ENCODE measurements at places on chromosomes 5 and 9.

GRCh38 chr9:137721899-137722298 lies 103.1 kb downstream of the EHMT1 start:
- DNase-seq = no peak
- H3K27me3 ChIP-seq = no peaks in the 10 kb centered on the region
- peaks cover 26% of the 10 kb centered on the region for H3K36me3 ChIP-seq
- no peak overlapping the region for H3K4me3 ChIP-seq
- no peak overlapping the region for H3K27ac ChIP-seq

- no peaks in the 10 kb centered on the region for H3K27me3 ChIP-seq
- DNase-seq = no peak
- no peak overlapping the region for H3K4me3 ChIP-seq
Measured at GRCh38 chr5:124810396-124811006, 64.1 kb upstream of the ZNF608 start.

GRCh38 chr5:152271420-152271819 lies 133.7 kb downstream of the NMUR2 start:
- H3K36me3 ChIP-seq = no peaks in the 10 kb centered on the region
- no peaks in the 10 kb centered on the region for H3K27me3 ChIP-seq
- no peak for DNase-seq
- H3K4me3 ChIP-seq = no peak overlapping the region
- no peaks in the 10 kb centered on the region for H3K4me1 ChIP-seq
- H3K27ac ChIP-seq = no peak overlapping the region

DNA sequence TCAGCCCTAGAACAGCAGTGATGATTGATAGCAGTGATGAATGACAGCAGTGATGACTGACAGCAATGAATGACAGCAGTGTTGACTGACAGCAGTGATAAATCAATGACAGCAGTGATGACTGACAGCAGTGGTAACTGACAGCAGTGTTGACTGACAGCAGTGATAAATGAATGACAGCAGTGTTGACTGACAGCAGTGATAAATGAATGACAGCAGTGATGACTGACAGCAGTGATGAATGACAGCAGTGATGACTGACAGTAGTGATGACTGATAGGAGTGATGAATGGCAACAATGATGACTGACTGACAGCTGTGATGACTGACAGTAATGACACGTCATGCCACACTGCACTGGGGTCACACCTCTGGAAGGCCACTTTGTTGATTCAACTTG lies 106.8 kb downstream of the ENTREP1 start:
- no peaks in the 10 kb centered on the region for H3K4me1 ChIP-seq
- no peaks in the 10 kb centered on the region for H3K36me3 ChIP-seq
- no peak overlapping the region for H3K4me3 ChIP-seq
- H3K27me3 ChIP-seq = no peaks in the 10 kb centered on the region

GRCh38 chr5:168227973-168228615 lies 63.4 kb upstream of the WWC1 start:
- H3K4me3 ChIP-seq = no peak overlapping the region
- no peaks in the 10 kb centered on the region for H3K36me3 ChIP-seq
- no peak overlapping the region for H3K27ac ChIP-seq
- no peak for DNase-seq

DNA sequence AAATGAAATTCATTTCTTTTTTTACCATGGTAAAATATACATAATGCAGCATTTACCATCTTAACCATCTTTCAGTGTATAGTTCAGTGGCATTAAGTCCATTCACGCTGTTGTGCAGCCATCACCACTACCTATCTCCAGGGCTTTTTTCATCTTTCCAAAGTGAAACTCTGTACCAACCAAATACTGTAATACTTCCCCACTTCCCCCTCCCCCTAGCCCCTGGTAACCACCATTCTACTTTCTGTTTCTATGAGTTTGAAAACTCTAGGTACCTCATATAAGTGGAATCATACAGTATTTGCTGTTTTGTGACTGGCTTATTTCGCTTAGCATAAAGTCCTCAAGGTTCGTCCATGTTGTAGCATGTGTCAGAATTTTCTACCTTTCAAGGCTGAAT lies 23.4 kb downstream of the SPAAR start:
- DNase-seq = no peak
- peaks cover 10% of the 10 kb centered on the region for H3K4me1 ChIP-seq

DNA sequence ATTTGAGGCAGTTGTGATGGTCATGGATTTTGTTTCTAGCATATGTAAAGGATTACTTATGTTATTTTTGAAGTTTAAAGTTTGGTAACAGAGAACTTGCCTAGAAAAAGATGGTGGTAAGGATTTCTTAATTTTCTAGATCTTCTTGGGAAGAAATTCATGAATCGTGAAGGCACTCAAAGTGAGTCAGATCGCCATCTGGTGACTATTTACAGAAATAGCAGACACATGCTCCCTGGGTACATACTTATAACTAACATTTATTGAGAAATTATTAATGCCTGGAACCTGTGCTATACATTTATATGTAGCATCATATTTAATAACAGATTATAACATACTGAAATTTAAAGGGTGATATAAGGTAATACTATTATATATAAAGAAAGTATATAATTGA lies 299.7 kb downstream of the IZUMO3 start:
- H3K36me3 ChIP-seq = no peaks in the 10 kb centered on the region
- H3K4me1 ChIP-seq = no peaks in the 10 kb centered on the region
- DNase-seq = no peak
- no peak overlapping the region for H3K27ac ChIP-seq
- no peaks in the 10 kb centered on the region for H3K27me3 ChIP-seq
- no peak overlapping the region for H3K4me3 ChIP-seq

DNA sequence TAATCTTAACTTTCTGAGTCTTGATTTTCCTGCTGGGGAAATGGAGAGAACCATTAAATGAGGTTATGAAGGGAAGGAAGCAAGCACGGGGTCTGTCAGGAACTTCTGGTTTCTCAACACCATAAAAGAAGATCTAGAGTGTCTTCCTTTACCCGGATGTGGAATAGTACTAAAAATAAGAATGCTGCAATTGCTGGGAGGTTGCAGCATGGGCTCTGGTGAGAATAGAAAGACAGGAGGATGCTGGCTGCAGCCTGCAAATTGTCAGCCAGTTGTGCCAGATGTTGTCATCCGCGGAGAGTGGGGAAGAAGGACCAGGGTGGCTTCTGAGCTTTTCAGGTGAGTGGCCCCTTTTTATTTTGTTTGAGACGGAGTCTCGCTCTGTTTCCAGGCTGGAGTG lies 69.3 kb upstream of the STC2 start:
- no peak overlapping the region for H3K27ac ChIP-seq
- no peaks in the 10 kb centered on the region for H3K36me3 ChIP-seq
- H3K27me3 ChIP-seq = no peaks in the 10 kb centered on the region
- no peak for DNase-seq
- H3K4me3 ChIP-seq = no peak overlapping the region

DNA sequence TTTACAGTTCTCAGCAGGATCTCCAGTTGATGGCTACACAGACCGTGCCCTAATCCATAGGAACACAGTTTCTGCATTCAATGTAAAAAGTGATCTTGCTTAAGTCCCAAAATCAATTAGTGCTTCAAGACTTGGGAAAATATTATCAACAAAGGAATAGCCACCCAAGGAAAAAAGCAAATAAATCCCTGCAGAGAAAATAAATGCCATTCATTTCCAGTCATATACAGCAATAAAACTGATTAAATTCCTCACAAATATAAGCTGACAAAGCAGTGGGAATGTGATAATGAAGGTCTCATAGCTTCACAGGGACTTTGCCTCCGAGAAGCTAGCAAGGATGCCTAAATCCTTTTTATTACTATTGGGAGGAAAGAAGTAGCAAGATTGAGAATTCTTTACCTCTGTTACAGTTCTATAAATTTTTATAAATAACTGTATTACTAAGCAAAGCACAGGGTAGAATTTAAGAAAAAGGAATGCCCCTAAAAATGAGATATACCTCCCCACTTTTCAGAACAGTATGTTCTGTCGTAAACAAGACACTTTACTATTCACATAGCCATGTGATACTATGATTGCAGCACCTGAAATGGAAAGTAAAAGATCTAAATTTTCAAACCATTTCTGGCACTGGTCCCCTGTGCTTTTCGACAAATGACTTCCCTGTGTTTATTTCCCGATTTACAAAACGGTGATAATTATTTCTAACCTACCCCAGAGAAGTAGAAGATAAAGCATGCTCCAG lies 59.8 kb downstream of the ARSB start:
- no peaks in the 10 kb centered on the region for H3K4me1 ChIP-seq
- H3K27me3 ChIP-seq = no peaks in the 10 kb centered on the region
- no peak overlapping the region for H3K27ac ChIP-seq

- H3K36me3 ChIP-seq = peaks cover 36% of the 10 kb centered on the region
- H3K27ac ChIP-seq = no peak overlapping the region
- H3K27me3 ChIP-seq = no peaks in the 10 kb centered on the region
Measured at GRCh38 chr5:39376293-39376714, 12.0 kb upstream of the C9 start.

DNA sequence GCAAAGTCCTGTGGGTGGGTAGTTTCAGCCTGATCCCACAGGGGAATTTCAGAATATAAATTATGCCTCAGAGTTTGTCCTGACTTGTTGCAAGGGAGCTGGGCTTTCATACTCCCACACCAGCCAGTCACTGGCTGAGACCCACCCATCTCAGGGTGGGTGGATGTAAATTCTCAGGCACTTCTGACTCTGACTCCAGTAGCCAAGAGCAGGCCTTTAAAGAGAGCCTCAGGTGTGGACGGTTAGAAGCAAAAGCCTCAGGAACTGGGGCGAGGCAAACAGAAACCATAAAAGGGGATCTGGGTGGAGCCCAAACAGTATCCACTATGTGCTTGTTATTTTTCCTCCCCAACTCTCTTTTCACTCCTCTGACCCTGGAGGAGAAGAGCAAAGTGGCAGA lies 28.6 kb upstream of the FBXW11 start:
- H3K27ac ChIP-seq = no peak overlapping the region
- H3K4me3 ChIP-seq = no peak overlapping the region
- no peak for DNase-seq
- no peaks in the 10 kb centered on the region for H3K27me3 ChIP-seq
- H3K4me1 ChIP-seq = no peaks in the 10 kb centered on the region
- no peaks in the 10 kb centered on the region for H3K36me3 ChIP-seq

DNA sequence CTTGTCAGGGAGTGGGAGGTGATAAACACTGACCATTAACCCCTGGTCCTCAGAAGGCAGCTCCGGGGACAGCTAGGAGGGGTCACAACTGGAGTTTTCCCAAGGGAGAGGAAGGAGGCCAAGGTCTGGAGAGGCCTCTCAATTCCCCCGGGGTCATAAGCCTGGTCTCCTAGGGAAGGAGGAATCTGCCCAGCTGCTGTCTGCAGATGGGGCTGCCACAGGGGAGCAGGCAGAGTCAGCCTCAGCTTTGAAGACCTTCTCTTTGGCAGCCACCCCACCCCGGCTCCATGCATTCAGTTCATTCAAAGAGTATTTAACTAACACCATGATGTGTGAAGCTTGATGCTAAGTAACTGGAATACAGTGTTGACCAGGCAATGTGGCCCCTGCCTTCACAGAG lies 74.6 kb upstream of the HSPA9 start:
- no peak overlapping the region for H3K27ac ChIP-seq
- H3K36me3 ChIP-seq = no peaks in the 10 kb centered on the region
- no peaks in the 10 kb centered on the region for H3K27me3 ChIP-seq
- no peak overlapping the region for H3K4me3 ChIP-seq
- H3K4me1 ChIP-seq = no peaks in the 10 kb centered on the region

- H3K27ac ChIP-seq = no peak overlapping the region
- H3K27me3 ChIP-seq = no peaks in the 10 kb centered on the region
- no peak overlapping the region for H3K4me3 ChIP-seq
- no peaks in the 10 kb centered on the region for H3K4me1 ChIP-seq
- no peak for DNase-seq
Measured at GRCh38 chr9:89065921-89066320, 74.7 kb downstream of the S1PR3 start.

- no peaks in the 10 kb centered on the region for H3K4me1 ChIP-seq
- no peak overlapping the region for H3K27ac ChIP-seq
- H3K27me3 ChIP-seq = no peaks in the 10 kb centered on the region
- no peaks in the 10 kb centered on the region for H3K36me3 ChIP-seq
- no peak for DNase-seq
Measured at GRCh38 chr5:76319673-76320072, 83.4 kb upstream of the IQGAP2 start.

GRCh38 chr9:16530669-16531642 lies 339.5 kb downstream of the BNC2 start:
- no peak overlapping the region for H3K4me3 ChIP-seq
- no peaks in the 10 kb centered on the region for H3K4me1 ChIP-seq
- H3K36me3 ChIP-seq = no peaks in the 10 kb centered on the region
- H3K27me3 ChIP-seq = no peaks in the 10 kb centered on the region

DNA sequence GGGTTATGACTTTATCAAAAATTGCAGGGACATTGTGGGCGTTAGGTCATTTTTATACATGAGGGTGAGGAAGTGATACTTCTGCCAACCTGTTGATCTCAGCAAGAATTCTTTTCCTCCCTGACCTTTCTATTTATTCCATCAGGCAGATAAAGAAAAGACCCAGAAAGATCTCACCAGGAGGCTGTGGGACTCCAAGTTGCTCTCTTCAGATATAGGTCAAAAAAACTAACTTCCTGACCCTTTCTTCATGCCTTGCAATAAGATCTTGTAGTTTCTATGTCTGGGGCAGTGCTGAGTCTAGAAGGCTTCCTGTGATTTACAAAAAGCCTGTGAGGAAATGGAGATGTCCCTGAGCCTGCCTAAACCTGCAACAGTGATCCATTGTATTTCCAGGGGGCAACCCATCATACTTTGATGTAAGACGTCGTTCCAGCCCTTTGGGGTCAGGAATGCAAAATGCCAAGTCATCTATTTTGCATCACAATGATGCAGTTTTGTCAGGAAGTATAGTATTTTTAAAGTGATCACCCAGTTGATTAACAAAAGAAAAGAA lies 22.0 kb upstream of the PIK3R1 start:
- H3K4me1 ChIP-seq = no peaks in the 10 kb centered on the region
- no peak overlapping the region for H3K4me3 ChIP-seq
- H3K36me3 ChIP-seq = no peaks in the 10 kb centered on the region
- no peaks in the 10 kb centered on the region for H3K27me3 ChIP-seq
- H3K27ac ChIP-seq = no peak overlapping the region

GRCh38 chr5:143494162-143494561 lies 90.7 kb upstream of the NR3C1 start:
- H3K4me1 ChIP-seq = peaks cover 18% of the 10 kb centered on the region
- no peaks in the 10 kb centered on the region for H3K36me3 ChIP-seq
- H3K4me3 ChIP-seq = no peak overlapping the region
- DNase-seq = no peak
- no peaks in the 10 kb centered on the region for H3K27me3 ChIP-seq
- no peak overlapping the region for H3K27ac ChIP-seq

- H3K4me1 ChIP-seq = no peaks in the 10 kb centered on the region
- H3K27ac ChIP-seq = no peak overlapping the region
- H3K27me3 ChIP-seq = no peaks in the 10 kb centered on the region
- no peak for DNase-seq
- no peaks in the 10 kb centered on the region for H3K36me3 ChIP-seq
- H3K4me3 ChIP-seq = no peak overlapping the region
Measured at GRCh38 chr9:17862101-17862500, 283.2 kb downstream of the SH3GL2 start.

All from upper lobe of left lung (tissue), 6 donors.